ENCODE measurements at places on chromosomes 2 and 18.

GRCh38 chr2:195782156-195782555 is 125.1 kb downstream of the SLC39A10 start:
- DNase-seq: no peak

DNA sequence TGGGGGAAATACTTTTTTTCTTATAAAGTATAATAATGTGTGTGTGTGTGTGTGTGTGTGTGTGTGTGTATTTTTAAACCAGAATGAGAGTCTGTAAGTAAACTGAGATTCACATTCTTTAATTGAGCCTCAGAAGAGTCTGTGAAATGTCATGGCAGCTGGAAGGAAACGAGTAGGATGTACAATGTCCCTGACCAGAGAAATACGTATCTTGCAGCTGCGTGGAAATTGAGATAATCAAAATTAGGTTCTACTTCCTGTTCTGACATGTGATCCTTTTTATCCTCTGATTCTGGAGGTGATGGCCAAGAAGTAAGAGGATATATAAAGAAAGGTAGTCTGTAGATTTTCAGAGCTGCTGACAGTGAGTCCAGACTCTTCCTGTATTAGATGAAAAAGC is 50.0 kb downstream of the SH3RF3 start:
- no peak for DNase-seq

GRCh38 chr18:48800466-48800865 is 150.3 kb downstream of the SMAD7 start:
- no peak for DNase-seq

GRCh38 chr2:231707625-231707926 is 749 bp upstream of the PTMA start:
- DNase-seq: no peak

DNA sequence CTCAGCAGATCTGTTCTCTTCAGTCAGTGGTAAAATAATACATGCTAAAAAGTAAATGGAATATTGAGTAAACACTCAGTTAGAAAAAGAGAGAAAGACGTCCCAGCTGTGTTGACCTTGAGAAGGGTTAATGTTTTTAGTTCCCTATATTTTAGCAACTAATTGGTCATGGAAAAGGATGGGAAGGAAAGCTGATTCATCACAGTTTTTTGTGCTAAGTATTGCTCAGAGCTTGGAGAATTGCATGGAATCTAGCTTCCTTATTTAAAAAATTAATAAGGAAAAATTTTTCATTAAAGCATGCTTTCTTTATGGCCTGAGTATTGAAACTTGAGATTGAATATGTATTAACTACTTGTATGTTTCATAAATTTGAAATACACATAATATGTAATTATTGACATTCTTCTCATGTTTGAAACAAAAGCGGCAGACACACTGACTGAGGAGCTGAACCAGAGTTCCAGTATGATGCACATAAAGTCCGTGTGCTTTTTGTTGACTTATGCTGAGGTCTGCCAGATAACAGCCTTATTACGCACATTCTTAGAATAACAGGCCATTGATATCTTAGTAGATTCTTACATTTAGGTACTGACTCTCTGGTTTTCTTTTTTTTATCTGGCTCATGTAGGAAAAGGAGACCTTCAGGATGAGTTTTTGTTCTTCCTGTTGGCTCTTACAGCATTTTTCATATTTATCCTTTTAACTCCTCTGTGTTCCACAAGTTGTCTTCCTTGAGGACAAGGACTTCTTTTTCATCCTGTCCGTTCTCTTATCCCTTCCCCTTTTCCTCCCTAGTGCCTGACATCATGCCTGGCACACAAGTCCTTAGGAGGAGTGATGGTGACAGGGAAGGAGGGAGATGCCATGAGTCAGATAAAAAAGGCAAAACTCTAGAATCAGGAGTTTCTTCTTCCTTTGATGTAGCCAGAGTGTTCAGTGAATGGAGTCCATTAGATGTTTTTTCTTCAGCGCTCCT is 194.1 kb downstream of the PTPRM start:
- no peak for DNase-seq

- no peak for DNase-seq
Observed at GRCh38 chr2:168995744-168996143, 35.4 kb downstream of the ABCB11 start.

DNA sequence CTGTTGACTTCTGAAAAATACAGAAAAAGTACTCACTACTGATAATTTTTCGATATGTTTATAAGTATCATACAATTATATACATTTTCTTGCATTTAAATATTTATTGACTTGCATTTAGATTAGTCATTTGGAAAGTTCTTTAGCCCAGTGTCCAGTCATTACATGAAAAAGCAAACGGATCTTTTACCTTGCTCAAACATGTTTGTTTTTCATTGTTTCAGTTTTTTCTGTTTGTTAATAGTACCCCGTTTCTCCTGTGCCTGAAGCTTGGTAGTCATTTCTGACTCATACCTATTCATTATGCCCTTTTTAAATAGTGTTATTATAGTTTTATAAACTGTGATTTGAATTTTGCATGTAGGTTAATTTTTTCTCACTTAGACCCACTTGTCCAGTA is 28.1 kb downstream of the CEP192 start:
- DNase-seq: no peak

DNA sequence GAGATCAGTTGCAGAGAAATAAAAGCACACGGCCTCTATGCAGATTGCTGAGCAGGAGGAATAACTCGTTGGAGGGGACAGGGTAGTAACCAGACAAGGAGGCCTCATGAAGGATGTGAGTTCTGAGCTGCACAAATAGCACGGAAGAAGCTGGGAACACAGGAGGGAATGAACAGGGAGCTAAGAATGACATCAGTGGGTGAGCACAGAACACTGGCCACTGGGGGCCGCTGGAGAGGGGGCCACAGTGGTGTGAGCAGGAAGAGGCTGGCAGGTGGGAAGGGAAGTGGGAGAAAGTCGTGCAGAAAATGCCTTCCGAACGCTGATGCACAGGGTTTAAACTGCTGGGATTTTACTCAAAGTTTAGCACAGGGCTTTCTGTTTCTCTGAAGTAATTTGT is 61.0 kb downstream of the ZAP70 start:
- no peak for DNase-seq

- DNase-seq: no peak
Observed at GRCh38 chr18:74271635-74272034, 20.1 kb downstream of the CYB5A start.

DNA sequence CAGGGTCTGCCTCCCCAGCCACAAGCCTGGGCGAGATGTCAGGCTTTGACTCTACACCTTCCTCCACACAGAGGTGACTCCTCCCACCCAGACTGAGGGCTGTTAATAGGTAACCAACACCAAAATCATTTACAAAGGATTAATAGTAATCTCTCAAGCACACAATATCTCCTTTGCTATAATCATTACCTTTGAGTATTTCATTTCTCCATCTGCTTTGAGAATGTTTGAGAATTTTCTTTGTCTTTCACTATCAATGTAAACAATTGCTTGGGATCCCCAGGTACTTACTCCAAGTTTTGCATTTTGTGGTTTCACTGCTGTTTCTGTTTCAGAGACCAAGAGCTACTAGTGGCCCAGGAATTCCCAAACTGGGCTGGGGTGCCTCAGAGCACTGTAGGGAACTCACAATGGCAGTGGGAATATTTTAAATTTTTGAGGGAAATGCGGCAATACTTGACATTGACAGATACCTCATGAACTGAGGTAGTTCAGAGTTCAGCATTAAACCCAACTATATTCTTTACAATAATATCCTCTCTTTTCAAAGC is 166.4 kb upstream of the MGAT5 start:
- no peak for DNase-seq

- DNase-seq: no peak
Observed at GRCh38 chr18:49966090-49966489, 152.8 kb upstream of the ACAA2 start.

GRCh38 chr18:10131460-10132395 is 217.9 kb downstream of the VAPA start:
- no peak for DNase-seq

GRCh38 chr2:228615496-228615895 is 434.0 kb upstream of the SPHKAP start:
- no peak for DNase-seq

GRCh38 chr2:69597843-69598610 is 45.5 kb downstream of the AAK1 start:
- DNase-seq: no peak

DNA sequence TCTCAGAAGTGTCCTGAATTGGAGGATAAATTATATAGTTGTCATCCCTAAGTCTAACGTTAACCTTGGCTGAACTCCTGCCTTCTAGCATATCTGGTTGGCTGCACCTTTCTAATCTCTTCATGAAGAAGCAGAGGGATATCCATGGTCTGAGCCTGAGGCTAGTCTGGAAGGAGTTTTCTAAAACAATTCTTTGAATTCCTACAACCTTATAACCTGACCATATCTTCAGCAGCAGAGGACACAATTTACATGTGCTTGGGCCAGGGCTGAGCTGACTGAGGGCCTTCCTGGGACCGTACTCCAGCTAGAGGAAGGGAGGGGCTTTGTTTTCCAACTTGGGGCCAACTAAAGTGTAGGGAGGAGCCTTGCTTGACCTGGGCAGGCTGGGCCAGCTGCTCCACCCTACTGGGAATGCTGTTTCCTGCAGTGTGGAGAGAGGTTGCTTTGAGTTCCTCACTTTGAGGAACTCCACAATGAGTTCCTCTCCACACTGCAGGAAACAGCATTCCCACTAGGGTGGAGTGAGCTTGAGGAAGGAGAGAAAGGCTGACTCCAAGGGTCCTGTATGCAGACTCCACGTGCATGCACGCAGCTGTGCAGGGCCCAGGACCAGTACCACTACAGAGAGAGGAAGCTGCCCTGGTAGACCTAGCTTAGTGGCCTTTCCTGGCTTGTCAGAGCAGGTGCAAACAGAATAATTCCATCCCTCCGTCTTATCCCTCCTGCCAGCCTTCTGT is 19.6 kb downstream of the CEP68 start:
- no peak for DNase-seq

- DNase-seq: no peak
Observed at GRCh38 chr2:20818820-20819219, 4.1 kb downstream of the LDAH start.

- DNase-seq: no peak
Observed at GRCh38 chr18:3402982-3403451, 47.0 kb upstream of the TGIF1 start.

GRCh38 chr2:130985831-130986649 is 107.2 kb downstream of the FAM168B start:
- no peak for DNase-seq

DNA sequence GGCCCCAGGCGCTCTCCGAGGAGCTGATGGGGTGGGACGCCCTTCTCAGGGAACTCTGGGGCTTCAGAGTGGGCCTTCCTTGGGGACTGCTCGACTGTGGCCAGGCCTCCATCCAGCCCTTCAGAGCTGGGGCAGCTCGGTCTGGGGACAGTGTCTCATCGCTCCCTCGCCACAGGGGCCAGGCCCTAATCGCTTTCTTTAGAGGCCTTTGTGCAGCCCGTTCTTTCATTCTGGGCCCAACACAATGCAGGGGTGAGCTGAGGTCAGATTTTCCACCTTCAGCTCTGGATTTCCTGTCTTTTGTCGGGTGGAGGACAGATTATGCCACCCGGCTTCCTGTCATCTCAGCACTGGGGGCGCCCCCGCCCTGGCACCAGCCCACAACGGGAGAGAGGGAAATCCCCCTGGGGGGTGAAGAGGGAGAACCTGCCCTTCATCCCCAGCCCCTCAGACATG is 25.2 kb downstream of the MYCN start:
- DNase-seq: no peak

DNA sequence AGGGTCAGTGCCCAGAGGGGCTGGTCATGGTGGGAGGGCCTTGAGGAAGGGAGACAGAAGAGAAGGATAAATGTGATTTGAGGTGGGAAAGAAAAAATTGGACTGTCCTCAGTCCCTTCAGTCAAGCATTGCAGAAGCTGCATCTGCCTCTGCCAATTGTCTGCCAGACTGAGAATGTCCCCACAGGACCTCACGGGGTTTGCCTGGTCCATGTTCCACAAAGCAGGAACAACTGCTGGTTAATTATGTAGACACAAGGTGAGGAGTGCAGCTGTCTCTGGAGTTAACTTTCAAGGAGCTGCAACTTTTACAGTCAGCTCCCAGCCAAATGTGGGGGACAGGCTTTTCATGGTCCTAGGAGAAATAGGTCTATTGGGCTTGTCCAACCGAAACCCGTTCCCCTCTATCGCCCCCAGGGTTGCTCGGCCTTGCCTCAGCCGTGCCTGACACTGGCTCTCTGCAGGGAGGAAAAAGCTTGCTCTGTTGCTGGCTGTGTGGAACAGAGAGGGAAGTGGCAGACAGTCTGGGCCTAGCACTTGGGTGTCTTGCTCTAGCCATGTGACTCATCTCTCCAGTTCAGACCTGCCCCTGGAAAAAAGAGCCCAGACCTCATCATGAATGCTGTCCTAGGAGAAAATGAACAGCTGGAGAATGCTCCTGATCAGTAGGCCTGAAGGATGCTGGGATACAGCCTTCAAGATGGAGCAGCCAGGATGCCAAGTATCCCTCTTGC is 31.1 kb upstream of the PAX8 start:
- DNase-seq: no peak

DNA sequence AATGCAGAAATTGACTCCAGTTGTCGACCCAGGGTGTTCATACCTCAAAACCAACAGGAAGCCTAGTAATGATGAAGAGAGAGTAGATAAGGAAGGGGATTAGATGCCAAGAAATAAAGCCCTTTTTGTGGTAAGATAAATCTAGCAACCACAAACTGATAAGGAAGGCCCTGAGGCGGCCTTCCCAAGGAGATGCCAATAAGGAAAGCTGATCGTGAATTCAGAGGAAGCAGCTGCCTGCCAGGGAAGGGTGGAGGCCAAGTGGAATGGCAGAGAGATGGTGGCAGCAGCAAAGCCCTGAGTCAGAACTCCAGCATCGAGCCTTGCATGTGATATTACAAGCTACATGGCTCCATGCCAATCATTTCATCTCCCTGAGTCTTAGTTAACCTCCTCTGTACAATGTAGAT is 126.3 kb downstream of the IRS1 start:
- no peak for DNase-seq

GRCh38 chr2:38371235-38371634 is 5.8 kb downstream of the ATL2 start:
- DNase-seq: no peak

GRCh38 chr18:21192308-21192624 is 49.8 kb upstream of the GREB1L start:
- no peak for DNase-seq

GRCh38 chr2:199470672-199471442 is 13.1 kb upstream of the SATB2 start:
- no peak for DNase-seq

DNA sequence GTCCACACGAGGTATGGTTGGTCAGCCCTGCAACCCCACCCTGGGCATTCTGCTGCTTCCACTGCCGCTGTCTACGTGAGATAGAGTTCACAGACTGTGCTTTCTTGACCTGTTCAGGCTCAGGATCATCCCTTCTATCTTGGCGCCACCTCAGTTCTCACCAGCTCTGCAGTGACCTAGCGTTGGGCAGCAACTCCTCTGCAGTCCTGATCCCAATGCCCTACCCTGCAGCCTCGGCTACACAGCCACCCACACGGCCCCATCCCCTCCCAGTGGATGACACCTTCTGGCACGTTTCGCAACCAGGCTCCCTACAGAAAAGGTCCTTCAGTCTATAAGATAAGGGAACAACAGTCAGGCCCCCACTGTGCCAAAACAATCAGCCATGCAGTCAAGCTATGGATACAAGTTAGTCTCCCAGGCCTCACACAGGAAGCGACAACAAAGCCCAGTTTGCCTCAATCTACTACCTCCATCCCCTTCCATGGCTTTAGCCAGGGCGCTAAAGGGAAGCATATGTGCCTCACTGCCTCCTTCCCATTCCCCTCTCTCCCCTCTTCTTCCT is 317.9 kb upstream of the PKDCC start:
- no peak for DNase-seq

All from AG04449 (cell line).